ENCODE measurements at places on chromosomes 1 and 21. TPM values are rescaled to one million over a fixed set of nuclear protein-coding genes. Genes with fewer than 3 reads are reported as not detected.

GRCh38 chr1:220323717-220324116 lies 51.5 kb upstream of the RAB3GAP2 start:
- DNase-seq, result no peak

DNA sequence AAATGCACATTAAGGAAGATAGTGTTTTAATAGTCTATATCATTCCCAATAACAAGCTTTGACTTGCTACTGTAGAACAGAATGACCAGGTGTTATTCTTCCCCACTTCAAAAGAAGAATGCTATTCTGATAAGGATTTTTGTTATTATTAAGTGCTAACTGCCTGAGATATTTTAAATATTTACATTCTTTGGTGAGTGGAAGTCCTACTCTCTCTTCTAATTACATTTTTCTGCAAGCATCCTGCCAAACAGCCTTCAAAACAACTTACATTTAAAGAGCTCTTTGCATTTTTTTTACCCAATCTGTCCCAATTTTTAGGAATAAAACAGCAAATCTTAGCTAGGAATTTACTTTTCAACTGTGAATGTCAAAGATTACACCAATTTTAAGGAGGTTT lies 23.5 kb upstream of the SYDE2 start:
- no peak for DNase-seq

DNA sequence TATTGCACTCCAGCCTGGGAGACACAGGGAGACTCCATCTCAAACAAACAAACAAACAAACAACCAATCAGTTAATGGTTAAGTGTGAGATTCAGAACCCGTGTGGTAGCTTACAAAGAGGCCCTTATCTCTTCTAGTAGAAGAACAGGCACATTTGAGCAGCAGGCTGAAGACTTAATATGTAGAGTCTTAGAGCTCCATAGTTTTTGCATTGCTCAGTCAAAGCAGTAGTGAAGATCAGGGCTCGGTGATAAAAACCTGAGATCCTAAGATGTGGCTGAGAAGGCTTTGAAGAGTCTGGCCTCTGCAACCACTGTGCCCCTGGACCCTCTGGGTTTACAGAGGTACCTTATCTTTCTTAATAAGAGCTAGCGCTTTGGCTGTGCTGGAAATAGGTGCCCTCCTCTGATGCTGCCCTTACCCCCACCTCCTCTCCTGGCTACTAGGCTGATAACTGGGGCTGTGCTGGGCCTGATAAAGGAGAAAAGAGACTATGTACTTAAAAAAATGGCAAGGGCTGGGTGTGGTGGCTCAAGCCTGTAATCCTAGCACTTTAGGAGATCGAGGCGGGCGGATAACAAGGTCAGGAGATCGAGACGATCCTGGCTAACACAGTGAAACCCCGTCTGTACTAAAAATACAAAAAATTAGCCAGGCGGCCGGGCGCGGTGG lies 10.5 kb upstream of the UCK2 start:
- no peak for DNase-seq

GRCh38 chr1:201870397-201870796 lies 18.3 kb upstream of the SHISA4 start:
- no peak for DNase-seq

- DNase-seq, result no peak
These were observed 117.1 kb upstream of the CSF3R start for GRCh38 chr1:36599828-36600227.

DNA sequence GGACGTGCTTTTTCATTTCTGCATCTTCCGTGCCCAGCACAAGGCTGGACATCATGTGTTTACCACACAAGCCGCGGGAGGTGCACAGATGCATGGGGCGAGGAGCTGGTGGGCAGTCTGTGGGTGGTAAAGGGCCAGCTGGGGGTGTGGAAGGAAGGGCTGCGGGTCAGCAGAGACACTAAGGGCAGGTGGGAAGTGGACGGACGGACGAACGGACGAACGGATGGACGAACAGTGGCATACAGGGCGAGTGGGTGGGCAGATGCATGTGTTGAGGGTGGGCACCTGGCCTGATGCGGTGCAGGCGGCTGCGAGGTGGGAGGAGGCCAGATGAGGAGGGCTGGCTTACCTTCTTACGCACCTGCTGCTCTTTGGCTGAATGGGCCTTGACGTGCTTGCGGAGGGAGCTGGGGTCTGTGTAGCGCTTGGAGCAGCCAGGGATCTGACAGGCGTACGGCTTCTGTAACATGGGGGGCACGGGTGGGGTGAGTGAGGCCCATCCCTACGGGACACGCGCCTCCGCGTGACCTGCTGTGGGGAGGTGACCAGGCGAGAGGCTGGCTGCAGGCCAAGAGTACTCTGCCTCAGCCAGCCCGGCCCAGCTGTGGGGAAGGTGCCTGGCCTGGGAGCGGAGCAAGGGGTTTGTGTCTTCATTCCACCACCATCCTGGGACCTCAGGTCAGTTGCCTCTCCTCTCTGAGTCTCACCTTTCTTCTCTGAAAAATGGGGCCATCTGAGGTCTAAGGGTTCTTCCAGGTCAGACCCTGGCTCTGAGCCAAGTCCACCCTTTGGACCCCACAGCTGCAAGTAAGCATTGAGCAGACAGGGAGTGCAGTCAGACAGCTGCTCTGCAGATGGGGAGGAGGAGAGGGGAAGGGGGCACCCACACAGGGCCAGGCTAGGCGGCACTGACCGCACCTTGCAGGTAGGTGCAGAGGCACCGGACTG lies 65.5 kb downstream of the DMRTB1 start:
- no peak for DNase-seq

GRCh38 chr1:234102583-234102982 lies 198.1 kb downstream of the SLC35F3 start:
- DNase-seq, result no peak

GRCh38 chr1:42463921-42464320 lies 835 bp downstream of the CCDC30 start:
- DNase-seq, result no peak

DNA sequence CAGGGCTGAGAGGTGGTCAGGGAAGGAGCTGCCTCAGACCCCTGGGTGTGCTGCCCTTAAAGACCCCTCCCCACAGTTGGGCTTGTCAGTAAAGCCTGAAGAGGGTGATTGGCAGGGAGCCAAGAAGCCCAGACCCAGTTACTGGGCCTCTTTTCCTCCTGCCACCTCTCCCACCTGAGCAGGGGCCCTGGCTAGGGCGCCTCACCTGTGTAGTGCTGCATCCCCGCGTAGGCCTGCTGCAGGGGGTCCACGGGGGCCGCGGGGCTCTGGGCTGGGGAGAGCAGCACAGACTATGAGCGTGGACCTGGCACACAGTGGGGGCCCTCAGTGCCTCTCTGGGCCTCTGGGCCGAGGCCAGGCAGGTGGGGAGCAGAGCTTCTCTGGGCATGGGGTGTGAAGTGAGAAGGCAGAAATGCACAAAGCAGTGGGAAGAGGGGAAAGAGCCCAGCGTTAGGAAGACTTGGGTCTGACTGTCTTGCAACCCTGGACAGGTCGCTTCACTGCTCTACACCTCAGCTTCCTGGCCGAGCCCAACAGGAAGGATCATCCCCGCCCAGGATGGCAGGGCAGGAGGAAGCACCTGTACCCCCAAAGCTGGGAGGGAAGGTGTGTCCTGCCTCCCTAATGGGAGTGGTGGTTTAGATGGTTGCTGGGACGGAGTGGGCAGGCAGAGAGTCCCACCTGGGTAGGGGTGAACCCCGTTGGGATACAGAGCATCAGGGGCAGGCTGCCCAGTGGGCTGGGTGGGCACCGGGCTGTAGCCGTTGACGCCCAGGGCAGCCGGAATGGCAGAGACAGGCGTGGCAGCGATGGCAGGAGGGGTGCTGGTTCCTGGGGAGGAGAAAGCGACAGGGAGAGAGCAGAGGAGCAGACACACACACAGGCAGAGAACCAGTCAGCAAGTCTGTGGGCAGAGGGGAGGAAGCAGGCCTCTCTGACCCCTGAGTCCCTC lies 9.9 kb downstream of the CELF3 start:
- DNase-seq, result no peak

GRCh38 chr1:220056374-220056773 lies 10.1 kb upstream of the EPRS1 start:
- no peak for DNase-seq

GRCh38 chr1:153277852-153278251 lies 18.4 kb downstream of the LORICRIN start:
- peak; percentile 54 for DNase-seq

DNA sequence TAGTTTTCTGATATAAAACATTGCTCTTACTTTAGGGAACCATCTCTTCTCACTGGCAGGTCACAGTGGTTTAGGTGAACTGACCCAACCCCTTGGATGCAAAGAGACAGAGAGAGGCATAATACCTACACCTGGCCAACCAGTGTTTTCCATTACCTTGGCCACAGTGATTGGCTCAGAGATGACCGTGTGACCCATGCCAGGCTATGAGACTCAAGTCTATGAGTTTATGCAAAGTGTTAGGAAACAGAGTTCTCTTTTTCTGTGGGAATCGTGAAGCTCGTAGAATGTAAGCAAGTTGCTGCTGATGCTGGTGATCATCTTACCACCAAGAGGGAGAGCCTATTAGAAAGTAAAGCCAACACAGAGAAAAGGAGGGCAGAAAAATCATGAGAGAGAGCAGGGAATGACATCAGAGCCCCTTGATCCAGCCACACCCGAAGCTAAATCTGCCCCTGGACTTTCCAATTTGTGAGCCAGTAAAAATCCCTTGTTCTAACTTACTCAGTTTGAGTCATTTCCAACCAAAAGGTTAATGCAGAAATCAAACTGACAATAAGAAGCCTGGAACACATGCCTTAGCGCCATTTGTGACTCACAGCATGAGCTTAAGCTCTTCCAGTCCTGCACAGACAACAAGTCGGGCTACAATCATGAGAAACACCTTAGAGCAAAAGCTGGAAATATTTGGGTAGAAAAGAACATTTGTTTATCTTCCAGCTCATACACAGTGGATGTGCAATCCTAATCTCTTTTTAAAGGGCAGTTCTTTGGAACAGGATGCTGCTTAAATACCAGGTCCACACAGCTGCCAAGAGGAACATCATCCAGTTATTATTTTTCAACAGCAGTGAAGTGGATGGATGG lies 81.3 kb upstream of the KAZN start:
- DNase-seq, result no peak

DNA sequence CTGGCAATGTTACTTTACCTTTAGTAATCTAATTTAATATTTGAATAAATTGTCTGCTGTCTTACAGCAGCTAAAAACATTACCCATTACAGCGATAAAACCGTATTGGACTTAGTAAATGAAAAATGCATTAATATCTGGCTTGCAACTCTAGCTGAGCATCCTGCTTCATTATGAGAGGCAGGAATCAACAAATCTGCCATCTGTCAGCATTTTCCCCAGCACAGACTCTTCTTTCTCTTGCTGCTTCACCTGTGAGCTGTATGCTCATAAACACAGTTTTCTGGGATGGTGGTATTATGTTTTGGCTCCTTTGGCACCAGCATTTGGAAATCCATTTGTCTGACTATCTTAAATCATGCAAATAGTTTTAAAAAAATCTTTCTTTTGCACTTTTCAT lies 487.1 kb downstream of the KCNT2 start:
- DNase-seq, result no peak

DNA sequence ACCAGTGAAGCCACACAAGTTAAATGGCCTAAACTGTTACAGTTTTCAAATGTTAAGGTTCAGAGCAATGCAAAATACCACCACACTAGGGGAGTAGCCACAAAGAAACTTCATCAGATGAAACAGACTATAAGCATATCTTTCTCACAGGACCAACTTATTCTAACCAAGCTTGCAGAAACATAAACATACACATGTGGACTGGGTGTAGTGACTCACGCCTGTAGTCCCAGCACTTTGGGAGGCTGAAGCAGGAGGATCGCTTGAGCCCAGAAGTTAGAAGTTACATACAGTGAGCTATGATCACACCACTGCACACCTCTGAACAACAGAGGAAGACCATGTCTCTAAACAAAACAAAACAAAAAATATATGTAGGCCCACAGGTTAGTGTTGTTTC lies 17.3 kb downstream of the WDR47 start:
- DNase-seq, result no peak

DNA sequence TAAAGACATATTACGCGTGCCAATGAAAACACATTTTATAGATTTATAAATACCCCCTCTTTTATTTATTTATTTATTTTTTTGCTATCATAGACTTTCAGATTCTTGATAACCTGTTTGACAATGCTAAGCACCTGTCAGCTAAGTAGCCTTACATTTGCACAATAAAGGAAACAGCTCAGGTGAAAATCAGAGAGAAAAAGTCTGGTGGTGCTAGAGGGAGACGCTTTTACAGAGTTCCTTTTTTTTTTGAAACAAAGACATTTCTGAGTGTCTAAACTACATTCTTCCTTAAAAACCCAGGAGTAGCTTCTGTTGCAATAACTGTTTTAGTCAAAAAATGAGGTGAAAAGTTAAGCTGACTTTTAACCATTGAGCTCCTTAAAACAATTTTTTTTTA lies 1611.6 kb downstream of the NCAM2 start:
- DNase-seq, result no peak

- DNase-seq, result no peak
These were observed 36.5 kb downstream of the PIK3CD start for GRCh38 chr1:9687874-9688582.

- no peak for DNase-seq
These were observed 10.8 kb downstream of the SCNN1D start for GRCh38 chr1:1291023-1291528.

DNA sequence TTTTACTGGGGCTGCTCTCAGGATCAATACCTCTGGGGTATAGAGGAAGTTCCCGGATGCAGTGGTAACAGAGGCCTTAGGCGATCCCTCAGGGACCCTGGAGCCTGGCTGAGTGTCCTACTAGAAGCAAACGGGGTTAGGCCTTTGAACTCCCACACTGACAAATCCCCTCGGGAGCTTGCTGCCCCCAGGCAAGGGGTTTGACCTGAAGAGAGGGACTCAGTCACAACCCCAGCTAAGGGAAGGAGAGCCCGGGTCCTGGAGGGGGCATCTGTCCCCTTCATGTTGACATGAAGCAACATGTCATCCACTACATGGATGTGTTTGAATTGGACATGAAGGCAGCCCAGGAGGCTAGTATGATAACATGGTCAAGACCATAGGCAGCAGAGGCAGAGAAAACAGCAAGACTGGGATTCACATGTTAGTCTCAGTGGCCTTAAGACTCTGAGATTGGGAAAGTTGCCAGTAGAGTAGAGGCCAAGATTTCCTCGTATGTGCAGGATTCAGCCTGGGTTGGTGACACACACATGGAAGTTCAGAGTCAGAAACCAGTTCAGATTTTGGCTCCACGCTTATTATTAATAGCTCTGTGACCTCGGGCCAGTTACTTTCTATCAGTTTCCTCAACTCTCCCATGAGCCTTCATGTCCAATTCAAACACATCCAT lies 101.5 kb downstream of the KCNN3 start:
- peak; percentile 31 for DNase-seq

GRCh38 chr1:197982256-197982655 lies 65.1 kb downstream of the LHX9 start:
- DNase-seq, result no peak

The GPR157 gene
- 4.5 TPM for total RNA-seq

The KCNN3 gene
- total RNA-seq, result 0.32 TPM

The FAM151A gene
- total RNA-seq, result not detected

The REN gene
- not detected for total RNA-seq

The THEMIS2 gene
- 34.6 TPM for total RNA-seq

The LRRC40 gene
- 24.3 TPM for total RNA-seq

The LCE2C gene
- total RNA-seq, result not detected

The SLFNL1 gene
- total RNA-seq, result 0.39 TPM

The DPYD gene
- 10.7 TPM for total RNA-seq

The RGS8 gene
- not detected for total RNA-seq

The VWA5B1 gene
- 0.30 TPM for total RNA-seq

The SASS6 gene
- 16.7 TPM for total RNA-seq
